ENCODE measurements at places on chromosomes 3 and 15. TPM values are rescaled to one million over a fixed set of nuclear protein-coding genes. Genes with fewer than 3 reads are reported as not detected.

DNA sequence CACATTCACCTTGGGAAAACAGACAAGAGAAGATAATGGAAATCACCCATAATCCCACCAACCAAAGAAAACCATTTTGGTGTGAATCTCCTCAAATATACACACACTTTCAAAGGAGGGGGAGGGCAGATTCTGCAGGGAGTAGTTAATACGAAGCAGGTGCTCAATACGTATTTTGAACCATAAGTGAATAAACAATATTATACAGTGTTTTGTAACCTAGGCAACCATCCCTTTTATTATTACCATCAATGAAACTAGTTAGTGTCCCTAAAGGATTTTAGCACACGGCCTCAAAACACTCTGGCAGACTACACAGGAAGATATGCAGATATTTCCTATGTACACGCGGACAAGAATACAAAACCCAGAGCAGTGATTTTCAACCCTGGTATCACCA lies 6.1 kb downstream of the OSBPL10 start:
- DNase-seq, result no peak

GRCh38 chr15:75712668-75713337 lies at the start of gene CSPG4:
Gene CSPG4, minus strand, starts transcription at chr15:75712848. Its CDS starts 93 bp downstream, at chr15:75712755.
- no peak for DNase-seq

Gene ISLR
- 108 TPM for total RNA-seq

DNA sequence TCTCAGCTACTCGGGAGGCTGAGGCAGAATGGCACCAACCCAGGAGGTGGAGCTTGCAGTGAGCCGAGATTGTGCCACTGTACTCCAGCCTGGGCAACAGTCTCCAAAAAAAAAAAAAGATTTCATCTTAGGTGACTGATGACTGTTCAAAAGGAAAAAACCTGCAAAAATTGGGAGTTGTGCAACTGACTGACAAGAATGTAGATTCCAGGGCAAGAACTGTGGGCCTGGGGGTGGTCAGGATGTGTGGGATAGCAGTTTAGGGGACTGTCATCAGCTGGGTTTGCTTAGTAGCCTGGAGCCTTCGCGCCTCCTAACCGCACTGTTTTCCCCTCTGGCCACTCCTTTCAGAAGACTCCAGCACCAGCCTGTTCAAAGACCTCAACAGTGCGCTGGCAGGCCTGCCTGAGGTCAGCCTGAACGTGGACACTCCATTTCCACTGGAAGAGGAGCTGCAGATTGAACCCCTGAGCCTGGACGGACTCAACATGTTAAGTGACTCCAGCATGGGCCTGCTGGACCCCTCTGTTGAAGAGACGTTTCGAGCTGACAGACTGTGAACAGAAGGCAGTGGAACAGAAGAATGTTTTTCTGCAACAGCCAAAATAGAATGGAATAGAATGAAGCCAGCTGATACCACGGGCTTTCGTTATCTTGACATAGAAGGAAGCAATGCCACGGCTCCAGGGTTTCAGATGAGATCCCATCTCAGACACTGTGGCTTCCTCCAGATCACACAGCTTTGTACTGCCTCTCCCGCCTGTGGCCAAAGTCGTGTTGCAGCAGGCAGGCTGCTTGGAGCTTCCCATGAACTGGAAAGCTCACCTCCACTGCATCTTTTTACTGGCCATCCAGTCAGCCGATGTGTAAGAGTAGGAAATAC lies 75.3 kb upstream of the BLM start:
- DNase-seq, result no peak

GRCh38 chr3:189084620-189085019 lies 87.2 kb upstream of the TPRG1 start:
- no peak for DNase-seq

Gene CCR9
- not detected for total RNA-seq

Gene KY
- not detected for total RNA-seq

DNA sequence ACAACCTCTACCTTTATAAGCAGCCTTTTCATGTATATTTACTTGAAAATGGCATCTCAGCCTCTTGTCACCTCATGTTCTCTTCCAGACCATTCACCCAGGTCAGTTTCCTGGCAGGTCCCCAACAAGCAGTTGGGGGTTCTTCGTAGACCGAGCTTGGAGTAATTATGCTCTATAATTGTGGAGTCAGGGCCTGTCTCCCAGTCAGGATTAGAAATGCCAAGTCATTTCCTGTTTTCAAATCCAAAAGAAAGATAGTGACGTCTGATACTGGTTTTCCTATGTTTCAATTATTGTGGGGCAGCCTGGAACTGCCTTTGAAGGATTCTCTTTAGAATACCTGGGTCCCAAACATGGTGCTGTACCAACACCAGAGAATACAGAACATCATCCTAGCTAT lies 430.6 kb downstream of the MECOM start:
- no peak for DNase-seq

Gene ACTC1
- total RNA-seq, result 4.0 TPM

Gene IGSF11
- total RNA-seq, result not detected

DNA sequence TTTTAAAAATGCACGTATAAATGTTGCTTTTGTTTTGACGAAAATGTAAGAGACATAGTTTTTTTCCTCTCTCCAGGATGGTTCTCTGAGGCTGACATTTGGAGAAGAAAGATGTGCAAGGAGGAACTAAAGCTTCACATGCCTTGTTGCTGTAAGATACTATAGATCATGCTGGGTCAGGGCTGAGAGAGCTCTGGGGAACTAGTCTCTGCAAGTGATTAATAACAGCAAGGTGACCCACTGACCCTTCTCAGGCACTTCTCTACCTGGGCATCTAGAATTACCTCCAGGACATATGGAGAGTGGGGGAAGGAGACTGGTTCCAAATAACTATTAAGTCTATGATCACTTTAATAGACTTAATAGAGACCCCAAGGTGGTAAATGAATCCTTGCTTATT lies 246.0 kb downstream of the KBTBD8 start:
- DNase-seq, result no peak

Gene ROBO1
- 73.8 TPM for total RNA-seq

GRCh38 chr3:63069806-63070475 lies 194.7 kb upstream of the CADPS start:
- DNase-seq, result no peak

Gene GLDN
- not detected for total RNA-seq

- no peak for DNase-seq
Observed at GRCh38 chr3:124097362-124098131, 105.6 kb upstream of the ROPN1 start.

Gene ZPLD1
- not detected for total RNA-seq
